OCI-LY7 (cell line): ENCODE measurements at places on chromosomes 5 and 9. TPM values are rescaled to one million over a fixed set of nuclear protein-coding genes. Genes with fewer than 3 reads are reported as not detected.

DNA sequence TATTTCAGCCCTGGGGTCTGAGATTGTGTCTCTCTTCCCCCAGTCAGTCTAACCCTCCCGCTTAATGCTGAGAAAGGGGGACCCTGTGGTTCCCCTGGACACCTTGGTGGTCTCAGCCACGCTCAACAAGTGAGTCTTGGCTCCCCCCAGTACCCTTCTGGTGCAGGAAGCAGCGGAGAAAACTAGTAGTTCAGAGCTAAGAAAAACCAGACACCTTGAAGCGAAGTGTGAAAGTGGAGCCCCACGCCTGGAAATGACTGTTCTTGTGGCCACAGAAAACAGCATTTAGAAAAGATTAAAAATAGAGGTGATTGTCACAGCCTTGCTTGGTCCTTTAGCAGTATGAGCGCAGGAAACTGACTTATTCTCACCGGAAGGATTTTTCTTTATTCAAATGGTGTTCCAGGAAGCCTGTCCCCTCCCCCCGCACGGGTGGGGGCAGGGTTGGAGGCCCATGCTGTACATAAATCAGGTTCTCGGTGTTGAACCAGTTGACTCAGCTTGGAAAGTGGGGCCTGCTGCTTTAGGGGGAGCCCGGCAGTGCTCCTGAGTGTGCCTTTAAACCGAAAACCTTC lies 8.1 kb downstream of the ARPC5L start:
- peak; percentile 84 for DNase-seq

- no peak for DNase-seq
Observed at GRCh38 chr9:23538067-23538402, 288.0 kb downstream of the ELAVL2 start.

DNA sequence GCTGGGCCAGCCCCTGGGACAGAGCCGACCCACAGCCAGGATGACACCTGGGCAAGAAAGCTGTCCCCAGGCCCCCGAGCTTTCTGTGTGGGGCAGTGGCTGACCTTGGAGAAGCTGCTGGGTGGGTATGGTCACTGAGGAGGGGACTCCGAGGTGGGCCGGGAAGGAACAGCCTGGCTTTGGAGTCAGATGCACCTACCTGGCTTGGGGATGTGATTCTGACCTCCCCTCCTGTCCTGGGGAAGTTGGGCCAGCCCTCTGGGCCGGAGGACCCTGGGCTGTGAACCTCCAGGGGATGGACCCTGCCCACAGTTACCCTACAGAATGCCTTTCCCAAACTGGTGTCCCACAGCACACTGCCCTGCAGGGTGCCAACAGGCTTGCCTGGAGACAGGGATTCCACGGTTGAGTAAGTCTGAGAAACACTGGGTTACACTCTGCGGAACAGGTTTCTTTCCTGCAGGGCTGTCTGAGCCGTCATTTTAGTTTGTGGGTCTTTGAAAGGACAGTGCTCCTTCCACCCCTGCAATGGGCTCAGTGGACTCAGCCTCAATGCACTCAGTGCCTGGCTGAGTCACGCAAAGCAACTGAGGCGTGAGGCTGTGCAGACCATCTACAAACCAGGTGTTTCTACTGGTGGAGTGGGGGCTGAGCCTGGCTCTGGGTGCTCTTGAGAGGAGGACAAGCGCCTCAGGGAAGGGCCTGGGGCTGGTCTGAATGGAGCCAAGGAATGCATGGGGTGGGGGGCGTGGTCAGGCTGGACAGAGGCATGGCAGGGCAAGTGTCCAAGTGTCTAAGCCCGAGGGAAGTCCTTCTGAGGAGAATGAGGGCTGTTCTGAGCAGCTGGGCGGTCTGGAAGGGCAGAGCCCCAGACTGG lies 41.3 kb upstream of the PHYKPL start:
- no peak for DNase-seq

DNA sequence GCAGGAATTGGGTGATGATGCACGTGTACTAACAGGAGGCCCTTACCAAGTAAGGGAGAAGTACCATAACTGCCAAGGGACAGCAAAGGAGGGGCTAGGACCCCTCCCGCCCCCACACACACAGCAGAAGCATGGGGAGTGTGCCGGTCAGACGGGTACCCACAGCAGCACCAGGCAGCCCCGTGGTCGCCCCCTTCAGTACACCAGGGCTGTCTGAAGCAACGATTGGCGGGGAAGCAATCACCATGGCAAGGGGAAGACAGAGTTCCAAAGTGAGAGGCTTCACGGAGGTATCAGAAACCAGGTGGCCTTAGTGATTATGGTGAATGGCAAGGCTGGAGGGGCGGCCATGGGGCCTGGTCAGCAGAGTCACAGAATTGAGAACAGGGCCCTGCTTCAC lies 72.2 kb downstream of the CAMSAP1 start:
- DNase-seq = no peak

DNA sequence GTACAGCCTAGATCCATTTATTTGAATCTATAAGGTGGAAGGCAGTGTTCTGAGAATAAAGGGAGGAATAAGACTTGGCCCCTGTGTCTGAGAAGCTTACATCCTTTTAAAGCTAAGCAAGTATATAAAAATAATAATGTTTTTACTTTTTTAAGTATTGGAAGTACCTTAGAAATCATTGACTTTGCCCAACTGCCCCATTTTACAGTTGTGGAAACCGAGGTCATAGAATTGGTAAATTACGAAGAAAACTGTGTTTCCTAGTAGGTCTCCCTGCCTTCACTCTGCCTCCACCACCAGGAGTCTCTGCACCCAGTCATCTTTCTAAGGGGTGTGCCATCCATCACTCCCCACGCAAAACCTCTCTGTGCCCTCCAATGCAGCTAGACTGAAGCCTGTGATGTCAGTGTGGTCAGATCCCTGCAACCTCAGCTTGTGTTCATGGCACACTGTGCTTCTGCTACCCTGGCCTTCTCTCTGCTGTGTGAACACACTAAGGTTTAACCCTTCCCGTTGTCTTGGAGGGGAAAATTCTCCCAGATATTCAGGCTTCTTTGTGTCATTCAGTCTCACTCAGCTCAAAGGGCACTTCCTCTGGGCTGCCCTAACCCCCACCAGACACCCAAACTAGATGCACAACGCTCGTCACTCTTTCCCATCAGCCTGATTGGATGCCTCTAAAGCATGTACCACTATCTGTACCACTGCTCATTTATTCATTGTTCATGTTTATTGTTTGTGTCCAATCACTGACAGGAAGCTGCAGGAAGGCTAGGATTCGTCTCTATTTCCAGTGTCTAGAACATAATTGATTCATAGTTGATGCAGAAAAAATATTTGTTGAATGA lies 18.2 kb downstream of the ADRB2 start:
- no peak for DNase-seq

GRCh38 chr5:96660971-96661854 lies 963 bp upstream of the CAST start:
- DNase-seq = peak; percentile 74

Gene RFESD
- 7.6 and 10.9 TPM in 2 replicates for total RNA-seq

Gene ROPN1L
- 0.36 TPM in 1 of 2 replicates, not detected in the other for total RNA-seq

Gene LCN1
- not detected in 2 replicates for total RNA-seq

Gene HAPLN1
- total RNA-seq = not detected in 2 replicates

Gene JAKMIP2
- total RNA-seq = 14.0 and 14.5 TPM in 2 replicates

Gene CCNO
- total RNA-seq = 2.3 and 3.3 TPM in 2 replicates

Gene MATR3
- 270 and 274 TPM in 2 replicates for total RNA-seq

Gene GPX8
- total RNA-seq = not detected in 2 replicates

Gene DENND1A
- 36.3 and 37.0 TPM in 2 replicates for total RNA-seq
